ENCODE measurements at places on chromosomes 2 and 18.
A peak's percentile ranks its signal among the peaks of the same experiment; 100 is the strongest.

DNA sequence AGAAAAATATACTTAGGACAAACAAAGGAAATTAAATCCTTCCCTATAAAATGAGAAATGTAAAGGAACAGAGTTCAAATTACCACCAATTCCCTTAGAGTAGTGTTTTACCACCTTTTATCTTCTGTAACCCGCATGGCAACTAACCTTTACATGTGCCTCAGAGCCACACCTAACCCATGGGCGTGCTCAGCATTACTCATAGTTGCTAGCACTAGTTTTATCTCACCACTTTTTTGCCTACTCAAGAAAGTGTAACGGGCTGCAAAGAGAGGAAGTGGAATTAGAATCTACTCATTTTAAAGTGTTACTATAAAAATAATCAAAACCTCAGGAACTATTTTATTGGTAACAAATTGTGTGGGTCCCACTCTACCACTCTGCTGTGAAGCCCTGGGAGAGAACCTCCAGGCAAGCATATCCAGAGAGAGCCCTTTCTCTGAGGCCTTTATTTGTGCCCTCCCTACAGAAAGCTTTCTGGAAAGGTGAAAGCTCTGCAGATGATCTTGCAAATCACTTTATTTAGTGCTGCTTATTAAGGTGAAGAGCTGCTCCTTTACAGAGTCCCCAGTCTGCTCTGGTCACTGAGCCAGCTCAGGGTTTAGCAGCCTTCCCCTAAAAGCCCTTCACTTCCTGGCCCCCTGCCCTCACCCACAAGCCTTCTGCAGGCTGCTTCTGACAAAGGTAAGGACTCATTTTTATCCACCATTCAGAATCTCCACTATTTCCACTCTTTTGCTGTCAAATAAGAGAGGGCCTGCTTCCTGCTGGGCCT lies 98.8 kb downstream of the TRABD2A start:
- no peak for DNase-seq
- H3K4me1 ChIP-seq, result peaks cover 8% of the 10 kb centered on the region
- no peaks in the 10 kb centered on the region for H3K27me3 ChIP-seq

DNA sequence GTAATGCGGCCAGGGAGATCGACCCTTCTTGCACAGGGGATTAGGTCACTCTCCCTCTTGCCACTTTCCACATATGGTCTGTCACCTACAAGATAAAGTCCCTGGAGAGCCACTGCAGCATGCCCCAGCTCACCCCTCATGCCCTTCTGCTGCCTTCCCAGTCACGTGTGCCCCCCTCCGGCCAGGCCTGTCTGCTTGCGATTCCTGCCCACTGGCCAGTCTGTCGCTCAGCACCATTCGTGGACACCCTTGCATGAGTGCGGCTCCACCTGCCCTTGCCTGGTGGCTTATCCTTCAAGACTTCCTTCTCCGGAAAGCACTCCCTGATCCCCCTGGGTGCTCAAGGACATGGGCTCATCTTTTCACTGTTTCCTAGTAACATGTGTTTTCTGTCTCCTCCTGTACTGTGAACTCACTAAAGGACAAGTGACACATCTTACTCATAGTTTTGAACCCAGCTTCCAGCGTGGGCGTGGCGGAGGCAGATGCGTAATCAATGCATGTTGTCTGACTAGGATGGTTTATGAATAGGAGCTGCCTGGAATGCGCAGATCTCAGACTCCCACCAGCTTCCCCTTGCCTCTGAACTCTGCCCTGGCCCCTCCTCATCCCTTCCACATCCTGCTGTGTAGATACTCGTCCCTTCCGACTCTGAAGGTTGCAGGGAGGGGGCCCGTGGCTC lies 7.8 kb upstream of the NT5DC4 start:
- no peaks in the 10 kb centered on the region for H3K4me1 ChIP-seq
- no peaks in the 10 kb centered on the region for H3K27me3 ChIP-seq
- H3K27ac ChIP-seq, result no peak overlapping the region
- no peaks in the 10 kb centered on the region for H3K36me3 ChIP-seq

DNA sequence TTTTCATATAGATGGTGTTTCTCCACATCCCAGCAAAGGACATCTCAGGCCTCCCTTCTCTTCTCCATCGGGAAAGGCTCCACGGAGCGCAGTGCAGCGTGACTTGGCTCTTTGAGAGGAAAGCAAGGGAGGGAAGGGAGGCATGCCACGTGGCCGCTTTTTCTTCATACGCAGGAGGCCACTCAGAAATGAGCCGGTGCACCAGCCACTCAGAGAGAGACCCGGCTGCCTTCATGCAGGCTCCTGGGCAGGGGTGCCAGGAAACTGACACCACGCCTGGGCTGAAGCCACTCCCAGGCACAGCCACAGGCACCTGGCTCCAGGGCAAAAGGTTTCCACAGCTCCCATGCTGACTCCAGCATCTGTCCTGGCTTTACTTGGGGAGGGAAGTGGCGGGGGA lies 11.1 kb upstream of the LOXHD1 start:
- H3K4me3 ChIP-seq, result no peak overlapping the region
- H3K36me3 ChIP-seq, result no peaks in the 10 kb centered on the region
- DNase-seq, result no peak
- no peak overlapping the region for H3K27ac ChIP-seq
- H3K4me1 ChIP-seq, result no peaks in the 10 kb centered on the region
- H3K27me3 ChIP-seq, result no peaks in the 10 kb centered on the region

DNA sequence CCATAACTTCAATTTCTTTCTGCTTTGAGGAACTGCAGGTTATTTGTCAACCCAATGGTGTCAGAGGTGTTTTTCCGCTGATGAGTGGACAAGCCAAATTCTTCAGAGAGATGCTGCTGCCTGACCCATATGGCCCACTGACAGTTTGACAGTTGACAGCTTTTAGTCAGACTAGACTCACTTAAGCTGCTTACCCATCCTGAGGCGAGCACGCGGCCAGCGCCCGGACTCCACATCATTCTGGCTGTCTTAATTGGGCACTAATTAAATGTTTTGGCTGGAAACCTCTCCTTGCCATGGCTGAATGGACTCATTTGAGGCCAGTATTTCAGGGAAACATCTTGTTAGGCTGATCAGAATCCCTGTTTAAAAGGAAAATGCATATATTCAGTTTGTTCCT lies 316.1 kb upstream of the FANCL start:
- H3K4me1 ChIP-seq, result peaks cover 13% of the 10 kb centered on the region
- no peaks in the 10 kb centered on the region for H3K36me3 ChIP-seq
- DNase-seq, result peak; percentile 21
- no peaks in the 10 kb centered on the region for H3K27me3 ChIP-seq
- H3K4me3 ChIP-seq, result no peak overlapping the region

DNA sequence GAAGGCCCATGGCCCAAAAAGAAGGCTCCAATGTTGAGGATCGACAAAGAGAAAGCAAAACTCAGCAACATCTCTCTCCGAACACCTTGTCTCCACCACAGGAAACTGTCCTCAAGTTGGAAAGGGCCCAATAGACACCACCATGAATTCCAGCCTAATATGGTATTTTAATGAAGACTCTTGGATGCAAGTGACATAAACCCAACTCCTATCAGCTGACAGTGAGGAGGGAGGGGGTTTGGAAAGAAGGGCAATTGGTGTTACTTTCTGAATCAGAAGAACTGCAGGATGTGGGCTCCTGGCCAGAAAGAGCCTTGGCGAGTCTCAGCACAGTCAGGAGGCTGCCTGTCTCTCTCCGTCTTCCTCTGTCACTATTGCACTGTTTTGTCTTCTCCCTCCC lies 40.3 kb upstream of the SIGLEC15 start:
- H3K27me3 ChIP-seq, result no peaks in the 10 kb centered on the region
- DNase-seq, result no peak
- no peak overlapping the region for H3K4me3 ChIP-seq
- peaks cover 5% of the 10 kb centered on the region for H3K4me1 ChIP-seq

DNA sequence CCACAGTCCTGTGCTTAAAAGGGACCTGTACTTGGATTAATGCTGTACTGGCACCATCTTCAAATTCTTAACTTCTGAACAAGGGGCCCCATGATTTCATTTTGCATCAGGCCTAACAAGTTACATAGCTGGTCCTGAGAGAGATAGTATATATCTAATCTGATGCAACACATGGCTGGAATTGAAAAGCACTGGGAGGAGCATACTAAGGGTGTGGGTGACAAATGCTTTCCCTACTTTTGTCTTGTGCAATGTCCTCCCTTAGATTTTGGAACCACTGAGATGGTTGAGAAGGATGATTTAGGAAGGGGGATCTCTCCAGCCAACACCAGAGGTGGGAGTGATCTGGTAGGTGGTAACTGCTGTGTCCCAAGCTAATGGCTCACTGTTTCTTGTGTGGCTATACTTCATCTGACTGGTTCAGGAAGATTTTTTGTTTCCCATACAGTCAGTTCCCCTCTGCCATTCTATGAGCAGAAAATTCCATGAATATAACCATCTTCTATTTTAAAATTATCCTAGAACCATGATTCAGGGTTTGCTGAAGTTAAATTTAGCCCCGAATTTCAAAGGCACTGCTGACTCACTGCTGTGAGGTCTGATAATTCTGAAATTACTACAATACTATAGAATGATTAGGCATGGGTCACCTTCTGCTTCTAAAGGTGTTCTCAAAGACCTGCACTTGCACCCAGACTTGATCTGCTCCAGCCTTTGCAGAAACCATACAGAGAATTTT lies 108.3 kb upstream of the NCKAP5 start:
- H3K4me1 ChIP-seq, result peaks cover 32% of the 10 kb centered on the region
- no peaks in the 10 kb centered on the region for H3K27me3 ChIP-seq
- DNase-seq, result no peak
- no peak overlapping the region for H3K27ac ChIP-seq
- no peaks in the 10 kb centered on the region for H3K36me3 ChIP-seq

DNA sequence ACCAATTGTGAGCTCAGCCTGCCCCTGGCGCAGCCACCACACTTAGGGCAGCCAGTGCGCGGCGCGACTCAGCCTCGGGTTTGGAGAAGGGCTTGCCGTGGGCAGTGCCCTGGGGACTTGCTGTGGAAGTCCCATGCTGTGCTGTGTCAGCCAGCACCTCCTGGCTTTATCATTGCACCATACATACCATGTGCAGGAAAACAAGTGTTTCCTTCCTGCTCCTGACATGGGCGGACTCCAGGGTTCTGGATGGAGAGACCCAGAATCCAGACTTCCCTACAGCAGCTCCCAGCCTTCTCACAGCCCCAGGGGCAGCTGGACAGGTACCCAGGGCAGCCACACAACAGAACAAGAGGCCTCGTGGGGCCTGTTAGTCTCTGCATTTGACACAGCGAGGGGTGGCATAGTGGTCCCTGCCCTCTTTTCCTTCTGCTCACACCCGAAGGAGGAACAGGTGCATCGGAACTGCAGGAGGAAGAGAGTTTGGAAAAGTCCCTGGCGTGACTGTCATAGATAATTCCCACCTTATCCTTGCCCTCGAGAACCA lies 54.2 kb downstream of the SDC1 start:
- H3K4me1 ChIP-seq, result peaks cover 26% of the 10 kb centered on the region
- no peak overlapping the region for H3K4me3 ChIP-seq
- DNase-seq, result no peak
- no peak overlapping the region for H3K27ac ChIP-seq

- H3K4me3 ChIP-seq, result no peak overlapping the region
- H3K4me1 ChIP-seq, result peaks cover 18% of the 10 kb centered on the region
- H3K36me3 ChIP-seq, result no peaks in the 10 kb centered on the region
These were observed 162.5 kb downstream of the RAD51AP2 start for GRCh38 chr2:17355608-17356329.

DNA sequence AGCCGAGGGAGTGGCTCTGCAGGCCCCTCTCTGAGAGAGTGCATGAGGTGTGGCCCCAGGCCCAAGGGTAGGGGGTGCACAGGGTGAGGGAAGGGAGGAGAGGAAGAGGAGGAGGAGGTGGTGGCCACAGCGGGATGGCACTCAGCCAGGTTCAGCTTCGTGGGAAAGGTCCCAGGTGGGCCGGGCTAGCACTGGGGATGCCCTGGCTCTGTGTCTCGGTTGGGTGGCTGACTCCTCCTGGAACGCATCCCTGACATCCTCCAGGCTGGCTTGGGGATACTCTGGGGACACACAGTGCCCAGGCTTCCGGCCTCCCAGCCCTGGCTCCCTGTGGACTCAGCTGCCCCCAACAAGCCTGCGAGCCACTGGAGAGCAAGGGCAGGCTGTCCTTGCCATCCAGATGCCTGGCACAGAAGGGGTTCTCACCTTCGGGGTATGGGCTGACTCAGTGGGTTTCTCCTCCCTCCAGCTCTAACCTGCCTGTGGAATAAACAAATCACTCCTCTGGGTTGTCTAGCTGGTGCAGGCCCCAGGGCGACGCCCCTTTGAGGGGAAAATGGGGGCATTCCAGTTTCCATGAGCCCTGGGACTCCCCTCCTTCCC lies 582 bp upstream of the ZAP70 start:
- H3K4me3 ChIP-seq, result no peak overlapping the region
- no peak for DNase-seq
- H3K27ac ChIP-seq, result no peak overlapping the region
- no peaks in the 10 kb centered on the region for H3K27me3 ChIP-seq
- no peaks in the 10 kb centered on the region for H3K36me3 ChIP-seq
- no peaks in the 10 kb centered on the region for H3K4me1 ChIP-seq

DNA sequence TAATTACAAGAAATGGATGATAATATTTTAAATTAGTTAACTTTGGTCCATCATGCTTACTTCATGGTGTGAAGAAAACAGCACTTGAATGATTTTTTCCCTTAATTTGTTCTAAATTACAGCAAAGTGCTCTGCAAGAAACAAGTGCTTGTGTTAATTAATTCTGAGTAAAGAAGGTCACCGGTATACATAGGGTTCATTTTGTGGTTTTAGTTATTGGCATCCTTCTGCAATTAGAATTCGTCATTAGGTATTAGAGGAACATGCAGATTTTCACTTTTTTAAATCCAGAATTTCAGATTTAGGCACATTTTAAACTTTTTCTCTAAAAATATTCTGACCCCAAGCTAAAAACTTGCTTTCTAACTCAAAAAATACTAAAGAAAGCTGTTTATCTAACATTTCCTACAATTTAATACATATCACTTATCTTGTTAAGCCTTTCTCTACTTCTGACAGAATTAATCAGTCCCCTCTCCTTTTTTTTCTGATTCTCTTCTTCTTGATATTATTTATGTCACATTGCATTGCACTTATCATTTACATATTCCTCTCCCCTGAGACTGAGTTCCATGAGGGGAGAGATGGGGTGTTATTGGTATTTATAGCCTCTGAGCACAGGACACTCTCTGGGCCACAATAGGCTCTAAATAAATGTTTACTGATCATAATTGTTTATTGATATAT lies 129.2 kb downstream of the PLA2R1 start:
- H3K4me3 ChIP-seq, result no peak overlapping the region
- H3K36me3 ChIP-seq, result no peaks in the 10 kb centered on the region
- no peak overlapping the region for H3K27ac ChIP-seq
- H3K4me1 ChIP-seq, result no peaks in the 10 kb centered on the region
- H3K27me3 ChIP-seq, result no peaks in the 10 kb centered on the region
- DNase-seq, result no peak

GRCh38 chr2:216560838-216561270 lies 62.2 kb downstream of the RPL37A start:
- DNase-seq, result no peak
- no peak overlapping the region for H3K4me3 ChIP-seq
- no peaks in the 10 kb centered on the region for H3K36me3 ChIP-seq

- no peak overlapping the region for H3K27ac ChIP-seq
- H3K27me3 ChIP-seq, result peaks cover 68% of the 10 kb centered on the region
- peak overlapping the region; percentile 93 for H3K4me3 ChIP-seq
- peaks cover 43% of the 10 kb centered on the region for H3K4me1 ChIP-seq
These were observed 1.9 kb downstream of the OTX1 start for GRCh38 chr2:63052411-63053080.

Data from neural progenitor cell (in vitro differentiated cells).